ENCODE measurements at places on chromosomes 1 and 21.

DNA sequence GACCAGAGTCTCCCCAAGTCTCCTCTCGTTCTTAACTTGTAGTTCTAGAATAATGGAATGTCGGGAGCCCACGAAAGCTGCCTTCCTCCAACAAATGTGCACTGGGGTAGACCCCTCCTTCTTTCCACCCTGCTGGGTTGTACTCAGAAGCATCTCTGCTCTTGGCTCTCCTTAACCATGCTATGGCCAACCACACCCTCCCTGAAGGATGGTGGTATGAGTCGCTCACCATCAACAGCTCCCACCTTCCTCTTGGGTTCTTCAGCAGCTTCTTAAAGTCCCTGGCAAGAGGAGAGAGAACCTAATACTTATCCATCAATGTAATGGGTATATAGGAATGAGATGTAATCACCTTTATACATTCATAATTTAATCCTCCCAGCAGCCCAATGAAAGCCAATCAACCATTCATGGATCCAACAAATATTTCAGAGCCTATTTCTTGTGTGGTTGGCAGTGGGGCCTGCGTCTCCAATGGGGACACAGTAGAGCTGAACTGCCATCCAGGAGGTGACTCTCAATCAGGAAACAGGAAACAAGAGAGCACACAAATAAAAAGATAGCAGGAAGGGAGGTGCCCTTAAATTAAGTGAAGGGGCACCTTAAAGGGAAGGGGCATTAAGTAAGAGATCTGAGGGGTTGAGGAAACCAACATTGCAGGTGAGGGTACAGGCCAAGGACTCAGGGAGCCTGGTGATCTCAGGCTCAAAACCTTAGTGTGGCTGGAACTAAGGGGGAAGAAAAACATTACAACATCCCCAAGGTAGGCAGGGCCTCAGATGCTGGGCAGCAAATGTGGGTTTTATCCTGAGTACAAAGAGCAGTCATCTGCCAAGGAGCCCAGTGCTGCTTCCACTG, 64.4 kb upstream of the ETS2 start:
- no peak for DNase-seq

DNA sequence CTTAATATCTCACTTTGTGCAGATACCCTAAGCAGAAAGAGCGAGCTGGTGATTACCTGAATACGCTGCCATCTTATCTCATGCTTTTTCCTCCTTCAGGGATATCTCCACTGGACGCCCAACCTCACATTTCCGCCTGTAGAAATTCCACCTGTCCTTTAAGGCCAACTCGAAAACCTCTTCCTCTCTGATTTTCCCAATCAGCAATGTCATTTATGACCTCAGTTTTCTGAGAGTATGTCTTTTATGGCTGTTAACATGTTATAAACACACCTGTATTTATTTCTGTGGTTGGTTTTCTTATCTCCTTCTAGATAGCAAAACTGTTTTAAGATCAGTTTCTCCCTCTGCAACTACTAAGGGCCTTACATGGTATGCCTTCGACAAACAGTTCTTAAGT, 41.1 kb downstream of the CD34 start:
- DNase-seq: no peak

DNA sequence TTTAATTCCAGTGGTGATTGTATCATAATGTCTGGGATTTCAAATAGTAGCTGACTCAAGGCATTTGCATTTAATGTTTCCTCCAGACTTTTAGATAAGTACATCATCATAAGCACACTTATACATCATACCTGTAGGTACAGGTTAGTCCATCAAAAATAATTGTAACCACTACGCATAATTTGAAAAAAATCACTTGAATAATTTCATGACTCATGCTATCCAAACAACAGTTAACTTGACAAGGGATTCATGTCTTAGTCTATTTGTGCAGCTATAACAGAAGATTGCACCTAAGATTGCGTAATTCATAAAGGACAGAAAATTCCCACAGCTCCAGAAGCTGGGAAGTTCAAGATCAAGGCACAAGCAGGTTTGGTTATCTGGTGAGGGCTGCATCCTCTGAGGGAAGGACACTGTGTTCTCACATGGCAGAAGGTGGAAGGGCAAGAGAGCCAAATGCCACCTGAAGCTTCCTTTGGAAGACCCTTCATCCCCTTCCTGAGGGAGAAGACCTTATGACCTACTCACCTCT, 801.7 kb upstream of the BRINP3 start:
- no peak for DNase-seq

- no peak for DNase-seq
Observed at GRCh38 chr1:173478094-173478674, 1.0 kb downstream of the PRDX6 start.

DNA sequence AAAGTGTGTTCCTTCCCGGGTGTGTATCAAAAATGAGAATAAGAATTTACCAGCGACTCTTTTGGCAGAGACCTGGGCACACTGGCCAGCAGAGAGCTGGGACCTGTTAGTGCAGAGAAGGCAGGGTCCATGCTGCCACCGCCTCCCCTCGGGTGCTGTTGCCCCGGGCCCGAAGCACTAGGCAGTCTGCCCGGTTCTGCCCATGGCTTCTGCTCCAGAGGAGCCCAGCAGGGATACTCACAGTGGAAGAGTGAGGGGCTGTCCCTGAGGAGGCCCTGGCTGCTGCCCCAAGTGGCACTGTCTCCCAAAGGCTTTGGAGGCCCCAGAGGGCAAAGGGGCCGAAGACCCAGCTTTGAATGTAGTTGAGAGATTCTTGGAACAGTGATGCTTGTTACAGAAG, 80.5 kb downstream of the MIS18A start:
- DNase-seq: no peak

- no peak for DNase-seq
Observed at GRCh38 chr1:48758976-48759375, 17.7 kb downstream of the BEND5 start.

GRCh38 chr1:34054920-34055319, 110.1 kb downstream of the CSMD2 start:
- DNase-seq: no peak

- DNase-seq: no peak
Observed at GRCh38 chr1:11531314-11531870, 52.4 kb downstream of the DISP3 start.

DNA sequence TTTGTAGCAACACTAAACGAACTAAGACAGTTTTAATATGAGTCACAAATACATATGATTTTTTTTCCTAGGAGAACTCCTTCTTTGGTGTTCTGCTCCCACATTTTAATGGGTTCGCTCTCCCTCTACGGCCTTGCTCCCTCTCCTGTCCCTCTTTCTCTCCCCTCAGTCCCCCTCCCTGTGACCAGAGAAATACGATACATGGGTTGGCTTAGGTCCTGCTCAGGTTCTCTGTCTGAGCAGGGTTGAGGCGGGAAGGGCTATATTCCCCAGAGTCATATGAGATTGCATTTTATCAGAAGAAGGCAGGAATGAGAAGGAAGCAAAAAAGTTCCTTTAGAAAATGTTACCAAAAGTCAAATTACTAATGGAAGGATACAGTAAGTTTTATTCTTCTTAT, 44.6 kb downstream of the UBE2U start:
- no peak for DNase-seq

DNA sequence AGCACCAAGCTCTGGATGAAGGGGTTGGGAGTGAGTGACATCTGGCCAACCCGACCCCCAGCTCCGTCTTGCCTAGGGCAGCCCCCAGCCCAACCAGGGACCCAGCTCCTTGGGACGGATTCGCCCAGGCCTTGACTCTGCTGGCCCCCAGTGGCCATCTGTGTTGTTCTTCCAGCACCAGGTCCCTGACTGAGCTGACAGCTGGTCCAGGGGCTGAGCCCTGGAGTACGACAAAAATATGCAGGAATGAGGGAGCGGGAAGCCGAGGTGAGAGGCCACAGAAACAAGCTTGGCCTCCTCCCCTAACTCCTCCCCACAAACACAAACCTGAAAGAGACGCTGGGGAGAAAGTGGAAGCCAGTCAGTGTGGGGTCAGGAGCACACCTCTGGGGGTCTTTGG, 55.0 kb upstream of the PAX7 start:
- no peak for DNase-seq

DNA sequence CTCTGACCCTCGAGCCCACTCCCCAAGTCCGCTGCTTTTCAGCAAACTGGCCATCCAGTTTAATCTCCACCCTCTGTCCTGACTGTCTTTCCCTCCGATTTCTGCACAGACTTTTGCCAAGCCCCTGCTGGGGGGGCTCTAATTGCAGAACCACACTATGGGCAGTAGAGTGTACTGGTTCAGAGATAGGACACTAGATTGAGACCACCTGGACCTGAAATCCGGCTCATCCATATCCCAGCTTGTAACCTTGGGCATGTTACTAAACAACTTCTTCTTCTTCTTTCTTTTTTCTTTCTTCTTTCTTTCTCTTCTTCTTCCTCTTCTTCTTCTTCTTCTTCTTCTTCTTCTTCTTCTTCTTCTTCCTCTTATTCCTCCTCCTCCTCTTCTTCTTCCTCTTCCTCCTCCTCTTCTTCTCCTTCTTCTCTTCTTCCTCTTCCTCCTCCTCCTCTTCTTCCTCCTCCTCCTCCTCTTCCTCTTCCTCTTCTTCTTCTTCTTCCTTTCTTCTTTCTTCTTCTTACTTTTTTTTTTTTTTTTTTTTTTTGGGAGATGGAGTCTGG, 7.7 kb downstream of the LRRC71 start:
- DNase-seq: no peak

- DNase-seq: no peak
Observed at GRCh38 chr1:160167056-160167455, 15.7 kb downstream of the ATP1A4 start.

DNA sequence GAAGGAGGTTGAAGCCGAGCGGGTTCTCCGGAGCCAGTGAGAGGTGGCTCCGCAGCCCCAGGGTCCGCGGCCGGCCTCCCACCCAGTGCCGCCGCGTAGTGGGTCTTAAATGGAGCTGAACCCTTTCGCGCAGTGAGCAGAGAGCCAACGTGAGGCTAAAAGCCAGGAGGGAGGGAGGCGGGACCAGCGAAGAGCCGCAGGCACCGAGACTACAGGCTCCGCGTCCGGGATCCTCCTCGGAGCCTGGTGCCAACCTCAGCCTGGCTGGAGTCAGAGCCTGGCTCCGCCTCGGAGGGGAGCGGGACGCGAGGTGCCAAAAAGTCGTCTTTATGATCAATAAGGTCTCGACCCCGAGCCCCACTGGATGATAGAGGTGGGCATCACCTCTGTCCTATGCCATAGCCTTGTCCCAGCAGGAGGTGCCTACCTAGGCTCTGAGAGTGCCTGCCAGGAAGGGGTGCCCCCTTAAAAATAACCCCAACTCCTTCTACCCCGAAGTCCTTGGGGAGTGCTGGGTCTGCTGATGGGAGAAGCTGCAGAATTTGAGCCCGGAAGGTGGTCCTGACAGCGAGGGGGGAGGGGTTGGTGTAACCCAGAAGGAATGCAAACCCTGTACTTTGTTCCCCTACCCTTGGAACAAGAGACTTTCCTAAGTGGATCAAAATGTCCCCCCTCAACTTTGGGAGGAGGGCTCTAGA, 1.6 kb downstream of the IGSF21 start:
- DNase-seq: no peak

- DNase-seq: no peak
Observed at GRCh38 chr1:60655679-60656355, 426.5 kb upstream of the NFIA start.

GRCh38 chr21:26652854-26653253, 79.8 kb upstream of the CYYR1 start:
- no peak for DNase-seq

DNA sequence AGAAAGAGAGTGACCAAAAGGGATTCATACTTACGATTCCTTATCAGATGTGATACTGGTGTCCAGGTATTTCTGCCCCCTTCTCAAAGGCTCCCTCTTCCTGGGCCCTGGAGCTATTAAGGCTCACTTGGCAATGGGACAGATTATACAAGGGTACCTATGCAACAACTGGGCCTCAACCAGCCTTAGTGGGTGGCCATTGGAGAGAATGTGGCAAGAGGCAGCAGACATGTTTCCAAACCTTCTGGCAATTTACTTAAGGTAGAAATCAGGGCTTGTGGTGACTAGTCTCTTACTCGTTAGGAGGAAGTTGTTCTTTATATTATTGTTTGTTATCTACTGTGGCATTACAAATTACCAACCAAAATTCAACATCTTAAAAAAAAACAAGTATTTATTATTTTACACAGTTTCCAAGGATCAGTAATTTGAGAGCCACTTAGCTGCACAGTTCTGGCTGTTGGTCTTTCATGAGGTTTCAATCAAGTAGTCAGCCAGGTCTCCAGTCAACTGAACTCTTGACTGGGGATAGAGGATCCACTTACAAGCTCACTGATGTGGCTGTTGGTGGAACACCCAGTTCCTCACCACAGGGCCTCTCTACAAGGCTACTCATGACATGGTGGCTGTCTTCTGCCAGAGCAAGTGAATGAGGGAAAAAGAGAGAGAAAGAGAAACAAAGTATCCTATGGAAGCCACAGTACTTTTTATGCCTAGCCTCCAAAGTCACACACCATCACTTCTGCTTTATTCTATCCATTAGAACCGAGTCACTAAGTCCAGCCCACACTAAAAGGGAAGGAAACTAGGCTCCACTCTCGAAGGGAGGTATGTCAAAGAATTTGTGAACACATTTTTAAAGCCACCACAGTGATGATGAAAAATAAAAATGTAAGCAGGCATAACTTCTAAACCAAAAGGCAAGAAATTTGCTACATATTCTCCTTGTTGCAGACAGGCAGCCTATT, 10.7 kb downstream of the ZNF648 start:
- no peak for DNase-seq

DNA sequence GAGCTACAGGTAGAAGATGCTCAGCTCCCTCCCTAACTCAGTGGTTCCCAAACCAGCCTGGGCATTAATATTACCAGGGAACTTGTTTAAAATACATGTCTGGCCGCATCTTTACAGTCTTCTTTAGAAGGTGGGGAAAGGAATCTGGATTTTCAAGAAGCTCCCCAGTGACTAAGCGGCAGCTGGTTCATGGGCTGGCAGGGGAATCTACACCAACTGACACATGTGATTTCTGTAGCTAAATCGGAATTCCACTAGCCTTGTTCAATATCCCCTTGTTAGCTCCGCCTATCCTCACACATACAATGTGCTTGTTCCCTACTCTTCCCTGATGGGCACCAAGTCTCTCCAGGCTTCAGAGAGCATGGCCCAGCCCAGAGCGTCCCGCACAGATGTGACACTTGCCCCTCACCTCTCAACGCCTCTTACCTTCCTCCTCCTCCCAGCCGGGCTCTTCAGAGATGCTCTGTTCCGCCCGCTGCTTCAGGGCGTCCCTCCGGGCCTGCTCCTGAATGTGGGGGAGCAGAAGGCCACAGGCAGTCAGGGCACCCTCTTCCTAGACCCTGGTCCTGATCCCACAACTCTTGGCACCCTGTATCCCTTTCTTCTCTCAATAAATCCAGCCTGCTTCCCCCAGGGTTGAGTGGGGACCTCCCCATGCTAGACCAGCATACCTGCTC, 15.3 kb downstream of the TSSK3 start:
- DNase-seq: no peak

- DNase-seq: no peak
Observed at GRCh38 chr1:51238034-51238403, 1.9 kb downstream of the RNF11 start.

DNA sequence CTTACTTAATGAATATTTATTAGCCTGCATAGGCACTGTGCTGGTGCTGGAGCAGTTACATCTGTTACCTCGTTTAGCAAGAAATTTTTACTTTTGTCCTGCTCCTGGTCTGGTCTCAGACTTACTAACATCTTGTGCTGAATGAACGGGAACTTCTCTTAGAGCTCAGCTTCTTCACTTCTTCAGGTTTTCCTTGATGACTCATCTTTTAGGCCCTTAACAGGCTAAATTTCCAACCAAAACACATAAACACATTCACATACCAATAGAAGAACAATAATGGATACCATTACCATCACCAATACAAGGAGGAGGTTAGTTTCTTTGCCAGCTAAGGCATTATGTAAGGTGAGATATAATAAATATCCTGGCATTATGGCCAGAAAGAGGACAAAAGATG, 68.9 kb downstream of the IFI44 start:
- no peak for DNase-seq
